Fibroblast of the aortic adventitia (primary cell): ENCODE measurements at places on chromosomes 1 and 21. TPM values are rescaled to one million over a fixed set of nuclear protein-coding genes. Genes with fewer than 3 reads are reported as not detected.

Gene AJAP1
- total RNA-seq, result under 0.01 and 0.57 TPM in 2 replicates

Gene EFNA3
- total RNA-seq, result 0.90 TPM in 1 of 2 replicates, not detected in the other

Gene SYNC
- 141 and 240 TPM in 2 replicates for total RNA-seq

Gene SLC6A9
- 6.8 and 25.9 TPM in 2 replicates for total RNA-seq

Gene PDZK1IP1
- not detected in 2 replicates for total RNA-seq

Gene FHAD1
- total RNA-seq, result 0.63 and 0.74 TPM in 2 replicates

Gene GIPC2
- total RNA-seq, result 0.63 and 0.74 TPM in 2 replicates

Gene NCSTN
- total RNA-seq, result 60.6 and 79.3 TPM in 2 replicates

Gene MCOLN3
- 0.90 and 2.3 TPM in 2 replicates for total RNA-seq

Gene PRDM15
- total RNA-seq, result 1.8 and 4.7 TPM in 2 replicates

Gene LAMC2
- 2.0 and 2.8 TPM in 2 replicates for total RNA-seq

Gene FCMR
- not detected in 2 replicates for total RNA-seq

Gene CLEC20A
- total RNA-seq, result not detected in 2 replicates

Gene SYDE2
- 5.2 and 6.5 TPM in 2 replicates for total RNA-seq

Gene RNF186
- total RNA-seq, result not detected in 2 replicates

Gene MARK1
- total RNA-seq, result 0.45 and 1.3 TPM in 2 replicates

Gene ZNF644
- total RNA-seq, result 58.8 and 58.9 TPM in 2 replicates

Gene MPL
- total RNA-seq, result not detected in 2 replicates

Gene ITGB2
- 0.09 TPM in 1 of 2 replicates, not detected in the other for total RNA-seq

Gene C8B
- total RNA-seq, result not detected in 2 replicates

Gene CSMD2
- 0.82 and 6.6 TPM in 2 replicates for total RNA-seq

Gene SPOCD1
- 3.4 and 37.2 TPM in 2 replicates for total RNA-seq

Gene LRRC40
- 18.7 and 27.9 TPM in 2 replicates for total RNA-seq

Gene C1orf141
- total RNA-seq, result 0.65 TPM in 1 of 2 replicates, not detected in the other

Gene KPRP
- not detected in 2 replicates for total RNA-seq

Gene GJA8
- not detected in 2 replicates for total RNA-seq
